ENCODE measurements at places on chromosomes 2 and 18.

DNA sequence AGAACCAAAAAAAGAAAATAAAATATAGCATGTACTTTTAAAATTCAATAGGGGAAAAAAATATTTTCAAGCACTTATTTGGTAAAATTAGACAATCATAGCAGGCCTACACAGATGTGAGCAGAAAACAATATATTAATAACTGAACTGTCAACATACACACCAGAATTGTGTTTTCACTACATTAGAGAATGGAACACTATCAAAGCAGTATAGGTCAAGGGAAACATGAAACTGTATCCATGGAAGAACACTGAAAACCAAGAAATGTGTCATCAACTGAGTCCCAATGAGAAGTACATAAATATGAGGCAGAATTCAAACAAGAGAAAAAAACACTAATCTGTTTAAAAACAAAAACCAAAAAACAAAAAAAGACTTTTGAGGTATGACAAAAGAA, 132.4 kb downstream of the USP34 start:
- no peak for DNase-seq

DNA sequence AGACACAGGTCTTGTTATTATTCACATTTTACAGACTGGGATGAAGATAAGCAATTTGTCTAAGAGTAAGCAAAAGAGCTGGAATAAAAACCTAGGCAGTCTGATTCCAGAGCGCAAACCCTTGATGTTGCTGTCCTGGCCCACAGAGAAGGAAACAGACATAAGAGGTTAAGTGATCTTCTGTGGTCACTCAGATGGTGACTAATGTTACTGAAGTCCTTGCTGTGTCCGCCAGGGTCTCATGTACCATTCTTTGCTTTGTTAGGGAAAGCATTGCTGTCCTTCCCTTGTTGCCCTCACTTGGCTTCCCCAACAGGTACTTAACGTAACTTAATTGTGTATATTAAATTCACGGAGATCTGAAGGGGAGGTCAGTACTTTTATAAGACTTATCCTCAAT, 14.9 kb upstream of the FAP start:
- no peak for DNase-seq

DNA sequence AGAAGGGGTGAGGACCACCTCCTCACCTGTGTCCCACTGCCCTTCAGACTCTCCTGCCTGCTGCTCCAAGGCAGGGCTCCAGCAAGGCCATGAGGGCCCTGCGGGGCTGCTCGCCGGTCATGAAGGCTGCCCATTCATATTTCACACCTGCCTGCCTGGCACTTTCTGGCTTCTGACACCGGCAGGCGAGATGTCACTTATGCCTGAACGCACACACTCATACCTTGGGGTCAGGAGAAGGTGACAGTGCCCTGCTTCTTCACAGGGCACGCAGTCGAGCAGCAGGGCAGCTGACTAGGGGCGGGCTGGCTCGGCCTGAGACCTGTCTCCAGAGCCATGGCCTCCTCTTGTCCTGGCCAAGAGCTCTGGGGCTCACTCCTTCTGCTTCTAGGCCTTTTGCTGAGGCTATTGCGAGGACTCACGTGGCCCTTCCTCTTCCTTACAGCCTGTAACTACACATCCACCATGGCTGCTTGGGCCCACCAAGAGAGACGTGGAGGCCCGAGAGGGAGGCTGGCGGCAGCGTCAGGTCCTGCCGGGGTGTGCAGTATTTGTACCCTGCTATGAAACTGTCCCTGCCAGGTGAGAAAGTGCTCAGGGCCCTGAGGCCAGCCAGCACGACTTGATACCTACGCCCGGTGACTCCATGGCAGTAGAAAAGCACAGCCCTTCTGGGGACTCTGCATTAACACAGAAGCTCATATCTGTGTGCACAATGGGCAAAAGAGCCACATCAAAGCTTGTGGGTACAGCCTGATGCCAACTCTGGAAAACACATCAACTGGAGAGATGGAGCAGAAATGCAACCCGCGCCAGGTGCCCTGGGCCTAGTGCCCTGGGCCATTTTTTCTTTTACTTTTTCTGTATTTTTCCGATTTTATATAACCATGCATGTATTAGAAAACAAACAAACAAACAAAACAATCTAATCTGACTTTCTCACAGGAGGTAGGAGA, 30.6 kb downstream of the HS6ST1 start:
- DNase-seq: no peak

DNA sequence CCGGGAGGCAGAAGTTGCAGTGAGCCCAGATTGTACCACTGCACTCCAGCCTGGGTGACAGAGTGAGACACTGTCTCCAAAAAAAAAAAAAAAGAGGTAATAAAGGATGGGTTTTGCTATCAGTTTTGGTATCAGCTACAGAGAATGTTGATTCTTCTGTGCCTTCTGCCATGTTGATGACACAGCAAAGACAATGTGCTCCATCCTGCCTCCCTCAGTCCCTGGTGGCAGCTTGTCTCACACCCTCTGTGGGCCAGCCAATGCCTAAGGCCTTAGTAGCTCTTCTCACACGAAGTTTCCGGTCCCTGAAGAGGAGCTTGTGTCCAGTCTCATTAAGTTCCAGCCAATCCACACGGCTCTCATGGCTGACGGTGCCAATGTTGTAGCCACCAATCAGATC, 17.6 kb downstream of the IFT172 start:
- no peak for DNase-seq

DNA sequence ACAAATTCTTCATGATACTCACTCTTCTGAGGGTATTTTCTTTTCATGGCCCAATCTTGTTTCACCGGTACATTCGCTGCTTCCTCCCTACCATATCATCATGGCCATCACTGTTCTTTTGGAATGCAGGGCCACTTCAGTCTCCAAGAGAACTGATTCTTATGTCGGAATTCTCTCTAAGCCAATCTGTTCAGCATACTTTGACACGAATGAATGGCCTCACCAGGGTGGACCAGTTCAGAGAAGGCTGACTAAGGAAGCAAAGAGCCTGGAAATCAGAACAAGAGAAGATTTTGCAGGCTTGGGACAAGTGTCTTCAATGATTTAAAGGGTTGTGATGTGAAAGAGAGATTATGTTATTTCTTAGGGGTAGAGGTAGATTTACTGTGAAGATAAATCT, 5.0 kb upstream of the EPB41L5 start:
- no peak for DNase-seq

DNA sequence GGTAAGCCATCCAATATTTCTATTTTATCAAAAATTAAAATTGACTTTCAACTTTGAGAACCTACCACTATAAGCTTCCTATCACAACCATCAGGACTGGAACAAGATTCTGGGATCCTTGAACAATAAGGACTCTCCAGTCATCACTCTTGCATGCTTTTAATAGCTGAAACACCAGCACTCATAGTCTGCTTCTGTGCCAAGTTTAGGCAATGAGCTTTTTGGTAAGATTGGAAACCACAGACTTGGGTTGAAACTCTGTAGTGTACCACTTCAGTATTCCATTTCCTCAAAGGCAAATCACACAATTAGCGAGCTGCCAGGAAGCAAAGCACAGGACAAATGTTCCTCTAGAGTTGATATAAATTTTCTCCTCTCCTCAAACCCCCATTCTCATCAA, 1065.8 kb upstream of the SLC39A10 start:
- DNase-seq: no peak

- DNase-seq: no peak
Measured at GRCh38 chr18:35118641-35119040, 77.4 kb downstream of the MAPRE2 start.

GRCh38 chr2:73822276-73822675, 6.5 kb upstream of the STAMBP start:
- no peak for DNase-seq

- no peak for DNase-seq
Measured at GRCh38 chr2:150136401-150136800, 351.1 kb downstream of the RND3 start.

- no peak for DNase-seq
Measured at GRCh38 chr2:241050624-241051577, 51.2 kb downstream of the MTERF4 start.

DNA sequence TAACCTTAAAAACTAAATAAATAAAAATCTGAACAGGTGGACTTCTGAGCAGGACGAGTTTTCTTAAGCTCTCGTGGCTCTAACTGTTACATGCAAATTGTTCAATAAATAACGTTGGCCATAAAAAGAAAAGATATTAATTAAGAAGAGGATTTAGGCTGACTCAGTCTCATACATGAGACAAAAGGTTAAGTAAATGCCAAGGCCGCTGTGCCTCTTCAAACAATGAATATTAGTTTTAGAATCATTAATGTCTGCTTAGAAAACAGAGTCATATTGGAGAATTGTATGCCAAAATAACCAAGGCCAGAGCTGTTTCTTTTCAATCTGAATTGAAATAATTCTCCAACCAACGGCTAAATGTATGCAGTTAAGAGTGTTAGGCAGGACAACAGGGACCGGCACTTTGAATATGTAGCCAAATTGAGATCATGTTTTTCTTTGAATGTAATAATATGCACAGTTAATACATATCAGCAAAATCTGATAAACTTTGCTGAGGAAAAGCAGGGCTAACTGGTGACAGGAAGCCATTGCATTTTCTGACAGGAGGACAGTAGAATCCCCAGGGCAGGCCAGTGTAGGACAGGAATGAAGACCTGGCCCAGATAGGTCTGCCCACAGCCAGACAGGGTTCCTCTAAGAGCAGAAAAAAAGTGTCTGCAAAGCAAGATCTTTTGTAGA, 1041.4 kb upstream of the FANCL start:
- no peak for DNase-seq

DNA sequence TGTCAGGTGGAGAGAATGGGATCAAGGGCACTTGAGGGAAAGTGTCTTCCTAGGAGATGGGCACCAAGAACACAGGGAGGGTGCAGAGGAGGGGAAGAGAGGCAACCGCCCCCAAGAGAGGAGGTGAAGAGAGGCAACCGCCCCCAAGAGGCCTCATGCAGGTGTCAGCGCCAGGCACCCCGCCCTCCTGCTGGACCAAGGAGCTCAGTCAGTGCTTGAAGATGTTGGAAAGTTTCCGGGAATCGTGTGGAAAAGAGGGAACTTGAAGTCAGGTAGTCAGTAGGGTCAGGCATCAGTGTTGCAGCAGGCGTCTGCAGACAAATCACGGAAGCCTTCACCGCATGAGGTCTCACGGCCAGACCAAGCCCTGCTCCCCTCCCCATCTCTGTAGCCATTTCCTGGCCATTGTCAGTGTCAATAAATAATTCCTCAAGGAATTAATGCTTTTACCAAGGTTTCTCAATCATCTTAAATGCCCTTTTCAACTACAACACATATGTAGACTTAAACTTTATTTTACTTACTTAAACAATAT, 353.1 kb downstream of the EIPR1 start:
- DNase-seq: no peak

GRCh38 chr2:100611079-100612029, 48.6 kb downstream of the PDCL3 start:
- no peak for DNase-seq

GRCh38 chr2:88261725-88262124, 91.6 kb downstream of the THNSL2 start:
- no peak for DNase-seq

DNA sequence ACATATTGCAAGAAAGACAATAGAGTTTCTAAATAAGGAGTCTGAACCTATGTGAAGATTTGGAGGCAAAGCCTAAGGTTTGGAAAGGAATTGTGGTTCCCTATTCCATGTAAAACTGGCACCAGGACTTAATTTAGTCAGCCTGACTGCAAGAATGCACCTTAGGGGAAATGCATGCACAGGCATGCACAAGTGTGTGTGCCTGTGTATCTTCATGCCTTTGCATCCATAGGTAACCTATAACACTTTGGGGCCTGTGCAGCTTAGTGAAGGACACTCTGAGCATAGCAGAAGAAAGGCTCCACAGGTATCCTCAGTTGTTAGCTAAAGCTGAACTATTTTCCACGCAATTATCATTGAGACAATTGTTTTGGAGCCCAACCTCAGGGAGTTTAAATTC, 73.4 kb downstream of the RPRM start:
- DNase-seq: no peak

DNA sequence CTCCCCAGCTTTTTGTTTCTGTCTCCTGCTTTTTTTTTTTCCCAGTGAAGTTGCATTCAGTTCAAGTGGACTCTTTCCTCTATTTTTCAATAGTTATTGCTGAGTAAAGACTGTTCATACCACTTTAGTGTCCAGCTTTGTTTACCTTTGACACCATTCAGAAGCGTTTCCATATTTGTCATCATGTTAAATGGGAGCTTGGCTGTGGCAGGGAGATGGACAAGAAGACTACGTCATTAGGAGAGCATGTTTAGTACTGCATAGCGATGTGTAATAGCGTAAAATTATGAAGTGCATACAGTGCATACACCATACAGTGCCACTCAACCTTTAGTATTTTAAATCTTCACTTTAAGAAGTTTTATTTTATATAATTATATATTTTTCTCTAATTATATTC, 655.9 kb downstream of the DCC start:
- DNase-seq: no peak

DNA sequence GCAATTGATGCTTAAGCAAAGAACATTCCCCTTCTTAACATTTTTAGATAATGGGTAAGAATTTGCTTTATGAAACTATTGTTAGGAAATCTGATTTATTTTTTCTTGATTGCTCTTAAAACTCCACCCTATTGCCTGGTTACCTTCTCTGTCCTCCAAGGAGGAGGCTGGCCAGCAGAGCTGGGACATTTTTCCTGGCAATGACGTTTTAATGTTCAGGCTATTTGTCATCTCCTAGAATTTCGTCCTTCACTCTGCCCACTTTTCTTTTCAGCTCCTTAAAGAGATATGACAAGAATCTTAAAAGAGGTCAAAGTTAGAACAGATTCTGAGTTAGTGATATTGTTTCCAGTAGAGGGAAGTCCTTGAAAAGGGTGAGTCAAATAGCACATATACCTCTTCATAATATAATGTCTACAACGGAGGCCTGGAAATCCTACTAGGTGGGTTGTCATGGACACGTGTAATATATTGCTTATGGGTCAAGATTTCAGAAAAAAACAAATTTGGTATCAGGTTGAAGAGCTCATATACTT, 141.0 kb downstream of the CMPK2 start:
- no peak for DNase-seq

DNA sequence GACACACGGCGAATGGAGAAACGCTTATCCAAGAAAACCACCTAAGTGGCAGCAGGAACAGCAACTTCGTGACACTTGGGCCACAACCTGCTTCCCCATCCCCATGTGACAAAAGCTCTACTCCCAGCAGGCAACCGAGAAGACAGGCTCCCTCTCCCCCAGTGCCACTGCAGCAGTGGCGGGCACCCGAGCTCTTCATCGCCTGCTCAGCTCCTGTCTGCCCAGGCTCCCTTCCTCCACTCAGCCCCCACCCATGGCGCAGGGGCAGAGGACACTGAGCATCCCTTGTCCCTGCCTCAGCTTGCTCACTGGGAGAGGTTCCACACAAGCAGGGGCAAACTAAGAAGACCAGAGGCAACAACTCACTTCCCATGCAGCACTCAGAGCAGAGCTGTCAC, 22.9 kb downstream of the SLC66A2 start:
- DNase-seq: no peak

DNA sequence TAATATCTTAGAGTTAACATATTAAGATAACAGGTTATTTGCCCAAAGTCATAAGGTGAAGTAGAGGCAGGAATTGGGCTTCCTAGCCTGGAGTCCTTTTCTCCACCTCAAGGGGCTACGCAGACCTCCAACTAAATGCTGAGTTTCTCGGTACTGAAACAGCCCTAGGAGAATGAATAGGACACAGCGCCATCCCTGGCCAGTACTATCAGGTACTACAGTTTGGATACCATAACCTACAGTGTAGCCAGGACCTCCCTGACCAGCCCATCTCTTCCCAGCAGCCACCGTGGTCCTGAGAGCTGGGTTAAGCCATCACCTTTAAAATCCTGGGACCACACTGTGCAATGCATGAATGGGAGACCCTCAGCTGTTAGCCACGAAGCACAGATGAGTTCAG, 15.7 kb downstream of the CASP8 start:
- no peak for DNase-seq

All from SW 1271 (cell line).